ENCODE measurements at places on chromosomes 3 and 15.

GRCh38 chr3:78050276-78051065 is 1010.6 kb downstream of the ROBO2 start:
- H3K4me3 ChIP-seq: no peak overlapping the region
- no peak overlapping the region for H3K27ac ChIP-seq
- no peaks in the 10 kb centered on the region for H3K27me3 ChIP-seq

GRCh38 chr15:72147418-72147817 is 29.2 kb downstream of the SENP8 start:
- H3K4me3 ChIP-seq: no peak overlapping the region
- no peaks in the 10 kb centered on the region for H3K27me3 ChIP-seq
- no peak overlapping the region for H3K27ac ChIP-seq
- DNase-seq: no peak
- H3K4me1 ChIP-seq: no peaks in the 10 kb centered on the region

GRCh38 chr3:176935194-176935888 is 261.9 kb downstream of the TBL1XR1 start:
- no peak overlapping the region for H3K27ac ChIP-seq
- H3K36me3 ChIP-seq: no peaks in the 10 kb centered on the region
- H3K4me1 ChIP-seq: no peaks in the 10 kb centered on the region

GRCh38 chr3:57935539-57935938 is 72.7 kb upstream of the FLNB start:
- no peak overlapping the region for H3K27ac ChIP-seq
- H3K4me1 ChIP-seq: no peaks in the 10 kb centered on the region
- DNase-seq: no peak
- no peaks in the 10 kb centered on the region for H3K36me3 ChIP-seq
- H3K27me3 ChIP-seq: no peaks in the 10 kb centered on the region

All from thymus (tissue), 14 donors.